Activated effector memory CD4-positive, alpha-beta T cell treated with anti-CD3 and anti-CD28 coated beads, Interleukin-2, amount 50 U/mL, for 16 hours (primary cell): ENCODE measurements at places on chromosomes 3 and 15.

DNA sequence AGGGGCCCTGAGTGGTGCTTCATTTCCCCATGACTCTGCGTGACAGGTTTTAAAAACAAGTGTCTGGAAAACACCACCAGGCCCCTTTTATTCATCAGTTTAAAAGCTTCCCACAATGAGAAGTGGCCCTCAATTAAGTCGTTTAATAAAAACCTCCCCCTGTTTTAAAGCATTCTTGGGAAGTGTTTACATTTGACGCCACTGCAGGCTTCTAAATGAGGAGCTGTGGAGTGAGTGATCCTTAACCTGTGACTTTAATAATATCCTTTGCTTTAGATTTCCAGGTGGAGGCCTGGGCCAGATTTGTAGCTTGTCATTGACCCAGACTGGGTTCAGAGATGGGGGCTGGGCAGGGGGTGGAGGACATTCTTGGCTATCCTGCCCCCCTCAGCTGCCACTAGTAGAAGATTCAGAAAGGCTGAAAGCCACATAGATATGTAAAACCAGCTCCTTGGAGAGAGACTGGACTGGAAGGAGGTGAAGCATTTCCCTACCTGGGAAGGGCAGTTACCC is 11.3 kb downstream of the CGNL1 start:
- DNase-seq, result no peak

- DNase-seq, result no peak
Measured at GRCh38 chr3:138284957-138285477, 44.6 kb downstream of the NME9 start.

DNA sequence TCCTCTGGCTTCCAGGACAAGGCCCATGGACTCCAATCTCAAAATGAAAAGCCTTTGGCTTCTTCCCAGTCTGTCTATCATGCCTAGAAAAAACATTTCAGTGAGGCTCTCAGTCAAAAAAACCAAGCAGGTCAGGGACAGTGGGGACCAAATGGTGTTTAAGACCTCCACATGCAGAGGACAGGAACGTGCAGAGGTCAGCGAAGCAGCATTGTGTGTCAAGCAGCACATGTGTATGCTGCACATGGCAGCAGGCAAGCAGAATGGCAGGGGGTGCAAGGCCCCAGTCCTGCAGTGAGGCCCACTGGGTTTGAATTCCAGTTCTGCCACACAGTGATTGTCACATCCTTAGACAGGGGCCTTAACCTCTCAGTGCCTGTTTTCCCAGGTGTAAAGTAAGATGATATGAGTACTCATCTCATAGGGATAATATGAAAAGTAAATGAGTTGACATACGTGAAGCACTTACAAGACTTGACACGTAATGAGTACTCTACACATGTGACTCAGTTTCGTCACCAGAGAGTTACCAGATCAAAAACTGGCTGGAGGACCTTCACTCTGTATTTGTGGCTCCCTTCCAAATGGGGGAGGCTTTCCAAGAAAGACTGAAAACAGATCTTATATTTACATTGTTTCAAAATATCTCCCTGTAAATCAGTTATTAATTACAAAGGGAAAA is 11.2 kb downstream of the STIMATE start:
- DNase-seq, result no peak

DNA sequence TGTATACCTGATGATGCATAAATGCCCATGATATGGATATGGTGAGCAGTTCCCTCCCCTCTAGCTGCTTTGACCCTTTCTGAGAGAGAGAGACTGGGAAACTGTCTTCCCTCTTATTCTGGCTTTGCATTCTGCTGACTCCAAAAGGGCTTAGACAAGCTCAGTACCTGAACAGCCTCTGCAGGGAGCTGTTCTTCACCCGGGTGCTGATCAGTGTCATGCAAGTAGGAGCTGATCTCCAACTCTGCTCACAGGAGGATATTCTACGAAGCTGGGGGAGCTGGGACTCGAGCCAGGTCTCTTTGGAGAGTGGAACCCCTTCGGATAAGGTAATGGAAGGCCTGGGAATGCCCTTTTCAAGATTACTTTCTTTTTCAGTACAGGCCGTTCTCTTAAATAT is 237.1 kb downstream of the RYR3 start:
- DNase-seq, result no peak

DNA sequence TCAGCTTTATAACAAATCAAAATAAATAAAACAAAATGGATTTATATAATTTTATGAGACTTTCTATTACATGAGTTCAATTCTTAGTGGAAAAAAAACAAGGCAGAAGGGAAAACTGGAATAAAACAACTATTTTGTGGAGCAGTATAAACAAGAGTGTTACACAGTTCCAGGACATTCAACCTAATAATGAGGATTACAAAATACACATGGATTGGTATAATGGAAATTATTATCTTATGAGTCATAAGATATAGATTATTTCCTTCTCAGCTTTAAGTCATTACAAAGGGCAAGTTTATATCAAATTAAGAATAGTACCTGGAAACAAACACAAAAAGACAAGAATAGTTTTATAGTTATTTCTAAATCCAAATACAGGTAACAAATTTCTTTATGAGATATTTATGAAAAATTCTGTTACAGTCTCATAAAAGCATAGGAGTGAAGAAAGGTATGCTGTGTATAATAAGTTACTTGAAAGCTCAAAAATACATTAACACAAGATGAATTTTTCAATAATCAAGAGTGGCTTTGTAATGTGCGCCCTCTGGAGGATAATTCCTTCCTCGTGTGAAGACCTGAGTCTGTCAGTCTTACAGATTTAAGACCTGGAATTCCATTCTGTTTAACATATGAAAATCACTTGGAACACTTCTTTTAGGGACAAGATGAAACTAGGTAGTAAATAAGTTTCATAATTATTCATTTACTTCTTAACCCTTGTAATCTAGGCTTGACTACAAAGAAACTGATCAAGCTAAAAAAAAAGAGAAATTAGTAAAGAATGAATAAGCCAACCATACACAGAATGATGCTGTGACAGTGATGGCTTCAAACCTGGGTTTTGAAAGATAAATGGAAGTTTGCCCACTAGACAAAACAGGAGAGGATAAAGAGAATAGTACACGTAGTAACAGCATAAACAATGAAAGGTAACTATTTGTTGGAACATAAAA is 9.5 kb downstream of the COPS2 start:
- DNase-seq, result no peak

- DNase-seq, result no peak
Measured at GRCh38 chr15:61824291-61824690, 236.0 kb downstream of the VPS13C start.
